T follicular helper cell (primary cell): ENCODE measurements at places on chromosomes 13 and 19.

GRCh38 chr19:778910-779653, 18.2 kb upstream of the PTBP1 start:
- no peak for DNase-seq

GRCh38 chr19:11025006-11025405, 64.2 kb downstream of the SMARCA4 start:
- DNase-seq = no peak

DNA sequence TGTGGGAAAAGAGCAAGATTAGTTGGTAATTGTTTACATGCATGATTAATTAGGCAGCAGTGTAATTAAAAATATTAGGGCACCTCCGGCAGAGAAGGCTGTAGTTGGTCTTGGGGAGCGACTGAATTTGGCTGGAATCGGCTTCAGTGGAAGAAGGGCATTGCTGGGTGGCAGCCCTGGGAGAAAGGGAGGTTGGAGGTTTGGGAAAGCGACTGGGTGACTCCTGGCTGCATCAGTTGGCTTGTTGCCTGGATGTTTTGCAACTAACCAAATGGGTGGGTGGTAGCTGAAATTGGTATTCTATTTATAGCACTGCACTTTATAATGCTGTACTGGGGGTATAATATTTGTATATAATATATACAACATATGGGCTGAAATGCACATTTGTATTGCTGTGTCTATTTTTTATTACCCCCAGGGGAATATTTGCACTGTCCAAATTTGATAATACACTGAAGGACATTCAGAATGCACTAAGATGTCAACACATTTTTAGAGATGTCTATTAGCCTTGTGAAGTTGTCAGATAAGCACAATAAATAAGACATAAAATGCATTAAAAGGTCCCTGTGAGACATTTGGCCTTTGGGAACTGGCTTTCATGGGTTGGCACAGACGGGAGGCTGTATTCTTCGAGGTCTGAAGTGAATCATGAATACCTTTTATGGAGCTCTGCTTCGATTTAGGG, 1.7 kb downstream of the B3GLCT start:
- DNase-seq = no peak

DNA sequence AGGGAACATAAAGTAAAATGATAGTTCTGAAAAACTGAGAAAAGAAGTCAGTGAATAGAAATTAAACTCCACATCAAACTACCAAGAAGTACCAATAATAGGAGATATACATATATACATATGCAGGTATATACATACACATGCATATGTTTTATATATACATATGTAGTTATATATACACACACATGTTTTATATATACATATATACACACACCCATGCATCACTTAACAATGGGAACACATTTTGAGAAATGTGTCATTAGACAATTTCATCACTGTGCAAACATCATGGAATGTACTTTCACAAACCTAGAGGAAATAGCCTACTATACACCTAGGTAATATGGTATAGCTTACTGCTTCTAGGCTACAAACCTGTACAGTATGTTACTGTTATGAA, 626.8 kb upstream of the PCDH9 start:
- DNase-seq = no peak

- no peak for DNase-seq
These were observed 13.5 kb downstream of the NOTCH3 start for GRCh38 chr19:15187026-15188007.

DNA sequence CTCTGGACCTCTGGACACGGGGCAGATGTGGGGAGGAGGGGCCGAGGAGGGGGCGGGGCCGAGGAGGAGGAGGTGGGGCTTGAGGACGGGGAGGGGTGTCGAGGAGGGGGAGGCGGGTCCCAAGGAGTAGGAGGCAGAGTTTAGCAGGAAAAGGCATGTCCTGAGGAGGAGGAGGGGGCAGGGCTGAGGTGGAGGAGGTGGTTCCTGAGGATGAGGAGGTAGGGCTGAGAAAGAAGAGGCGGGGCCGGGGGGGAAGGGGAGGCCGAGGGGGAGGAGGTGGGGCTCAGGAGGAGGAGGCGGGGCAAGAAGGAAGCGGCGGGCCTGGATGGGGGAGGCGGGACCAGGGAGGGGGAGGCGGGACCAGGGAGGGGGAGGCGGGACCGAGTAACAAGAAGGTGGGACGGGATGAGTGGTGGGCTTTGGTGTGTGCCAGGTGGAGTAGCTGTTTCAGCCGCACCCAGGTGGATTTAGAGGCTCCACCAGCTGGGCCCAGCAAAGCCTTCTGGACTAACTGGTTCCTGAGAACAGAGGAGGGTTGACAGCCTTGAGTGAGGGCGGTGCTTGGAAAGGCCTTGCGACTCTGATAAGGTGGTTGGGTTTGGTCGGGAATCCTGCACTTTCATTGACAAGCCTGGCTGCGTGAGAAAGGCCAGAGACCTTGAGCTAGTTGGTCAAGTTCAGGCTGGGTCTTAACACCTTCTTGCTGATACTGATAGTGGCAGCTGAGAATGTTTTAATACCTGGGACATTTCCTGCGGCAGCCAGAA, 7.7 kb downstream of the TECR start:
- DNase-seq = no peak

DNA sequence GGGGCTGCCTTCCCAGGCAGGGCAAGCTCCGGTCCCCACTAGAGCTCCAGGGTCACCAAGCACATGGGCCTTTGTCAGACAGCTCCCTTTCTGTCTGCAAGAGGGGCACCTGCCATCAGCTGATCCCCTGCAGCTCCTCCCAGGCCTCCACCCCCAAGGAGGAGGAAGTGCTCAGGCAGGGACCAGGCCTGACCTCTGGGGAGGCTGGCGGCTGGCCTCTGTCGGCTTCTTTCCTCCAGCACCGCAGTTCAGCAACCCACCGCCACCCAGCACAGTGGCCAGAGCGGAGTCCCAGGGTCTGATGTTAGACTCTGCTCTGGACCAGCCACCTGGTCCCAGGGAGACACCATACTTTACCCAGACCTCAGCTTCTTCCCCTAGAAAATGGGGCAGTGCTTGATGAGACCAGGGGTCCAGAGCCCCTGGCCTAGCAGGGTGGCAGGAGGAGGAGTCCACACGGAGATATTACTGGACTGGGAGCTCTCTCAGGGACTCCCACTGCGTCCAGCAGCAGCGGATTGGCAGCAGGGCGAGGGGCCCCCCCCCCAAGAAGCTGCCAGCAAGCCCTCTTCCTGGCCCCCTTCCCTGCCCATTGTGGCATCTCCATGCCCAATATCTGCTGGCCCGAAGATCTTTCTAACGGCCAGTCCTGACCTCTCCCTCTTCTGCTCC, 24.1 kb downstream of the NKPD1 start:
- no peak for DNase-seq

DNA sequence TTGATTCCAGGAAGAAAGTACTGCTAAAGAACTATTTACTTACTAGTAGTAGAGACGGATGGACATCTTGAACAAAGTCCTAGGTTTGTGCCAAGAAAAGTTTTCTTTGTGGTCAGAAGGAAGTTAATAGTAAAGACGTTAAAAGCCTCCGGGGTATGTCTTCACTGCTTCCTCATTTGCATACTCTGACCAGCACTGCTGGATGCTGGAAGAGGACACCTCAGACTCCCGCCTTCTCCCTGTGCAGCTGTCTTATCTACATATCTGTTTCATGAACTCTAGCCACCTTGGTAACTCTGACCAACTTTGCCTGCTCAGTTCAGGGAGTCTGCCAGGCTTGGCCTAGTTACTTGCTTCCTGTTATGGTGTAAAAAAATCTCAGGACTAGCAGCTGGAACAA, 1109.1 kb upstream of the MIR17HG start:
- DNase-seq = no peak

GRCh38 chr13:42495255-42495654, 78.7 kb upstream of the TNFSF11 start:
- DNase-seq = no peak

GRCh38 chr13:23427342-23427843, 6.1 kb downstream of the SACS start:
- no peak for DNase-seq

GRCh38 chr13:114243971-114244370, 9.3 kb downstream of the CDC16 start:
- no peak for DNase-seq

- no peak for DNase-seq
These were observed 17.1 kb upstream of the LATS2 start for GRCh38 chr13:21078501-21078900.

DNA sequence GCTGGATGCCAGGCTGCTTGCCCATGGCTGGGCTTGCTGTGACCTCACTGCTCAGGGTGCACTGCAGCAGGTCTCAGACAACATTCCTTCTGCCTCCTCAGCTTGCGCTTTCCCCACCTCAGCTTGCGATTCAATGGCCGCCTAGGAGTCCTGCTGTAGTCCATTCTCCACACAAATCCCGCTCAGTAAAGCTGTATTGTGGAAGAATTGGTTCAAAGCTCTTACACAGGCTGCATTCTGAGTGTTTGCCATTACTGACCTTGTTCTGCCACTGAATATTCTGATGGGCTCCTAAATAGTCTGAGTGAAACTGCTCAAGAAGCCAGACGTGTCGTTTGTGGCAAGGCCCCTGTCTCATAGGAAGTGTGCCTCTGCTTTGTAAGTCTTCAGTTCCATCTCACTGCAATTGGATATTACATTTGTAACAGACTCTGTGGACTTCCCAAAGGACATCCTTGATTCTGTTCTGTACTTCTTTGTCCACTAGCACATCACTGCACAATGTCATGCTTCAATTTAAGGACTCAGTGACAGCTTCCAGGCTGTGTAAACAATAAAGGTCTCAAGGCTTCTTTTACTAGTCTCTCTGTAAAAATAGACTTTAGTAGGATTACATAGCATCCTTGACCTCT, 49.8 kb downstream of the KATNAL1 start:
- DNase-seq = no peak

- DNase-seq = no peak
These were observed 2.1 kb downstream of the SEMA6B start for GRCh38 chr19:4557144-4557970.

DNA sequence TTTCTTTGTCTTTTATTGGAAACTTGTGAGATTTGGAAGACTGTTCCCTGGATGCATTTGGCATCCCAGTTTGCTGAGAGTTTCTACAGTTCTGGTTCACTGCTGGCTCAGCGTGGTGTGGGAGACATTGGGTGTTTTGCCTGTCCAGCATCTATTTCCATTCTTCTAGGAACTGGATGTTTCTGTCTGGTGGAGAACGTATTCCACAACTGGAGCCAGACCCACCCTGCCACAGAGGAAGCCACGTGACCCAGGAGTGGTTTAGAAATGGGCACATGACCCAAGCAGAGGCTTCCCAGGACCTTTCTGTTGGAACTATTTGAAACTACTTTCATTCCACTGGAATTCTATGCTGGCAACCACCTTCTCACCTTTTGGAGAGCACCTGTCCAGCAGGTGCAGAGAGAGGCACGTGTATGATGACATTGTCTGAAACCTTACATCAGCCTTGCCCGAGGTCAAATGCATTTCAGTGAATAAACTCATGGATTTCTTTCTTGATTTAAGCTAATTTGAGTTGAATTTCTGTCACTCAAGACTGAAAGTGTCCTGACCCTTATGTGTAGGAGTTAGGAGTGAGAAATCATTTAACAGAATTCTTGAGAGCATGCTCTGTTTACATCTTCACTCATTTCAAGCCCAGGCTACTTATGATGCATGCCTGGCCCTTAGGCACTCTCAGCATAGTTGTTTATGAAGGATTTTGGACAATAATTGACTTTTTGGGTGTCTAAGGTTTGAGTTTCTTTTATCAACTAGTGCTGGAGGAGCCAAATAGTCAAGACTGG, 121.8 kb downstream of the AKAP11 start:
- no peak for DNase-seq

- no peak for DNase-seq
These were observed 29.5 kb downstream of the STK24 start for GRCh38 chr13:98547455-98547854.

- DNase-seq = no peak
These were observed 3.2 kb downstream of the PDS5B start for GRCh38 chr13:32589471-32589870.

DNA sequence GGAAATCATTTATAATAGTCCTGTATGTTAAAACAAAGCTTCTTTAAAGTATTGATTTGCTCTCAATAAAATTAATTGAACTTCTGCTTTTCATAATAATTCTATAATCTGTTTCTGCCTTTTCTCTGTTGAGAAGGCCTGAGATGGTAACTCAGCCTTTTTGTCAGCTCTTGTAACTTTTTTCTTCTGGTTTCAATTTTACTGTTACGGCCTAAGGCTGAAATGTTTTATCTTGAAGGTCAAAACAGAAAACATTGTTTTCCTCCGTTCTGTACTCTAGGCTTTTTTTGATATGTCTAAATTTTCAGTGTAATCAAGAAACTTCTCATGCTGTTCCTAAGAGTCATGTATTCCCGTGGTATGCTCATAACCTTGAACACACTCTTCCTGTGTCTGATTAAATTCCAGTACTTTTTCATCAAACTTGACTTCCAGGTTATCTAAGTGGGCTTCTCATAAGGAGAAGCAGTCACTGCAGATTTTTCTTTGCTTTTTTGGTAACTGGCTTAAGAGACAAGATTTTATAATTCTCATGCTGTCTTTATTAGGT, 7.6 kb upstream of the NAXD start:
- no peak for DNase-seq

- peak; percentile 75 for DNase-seq
These were observed 14.0 kb upstream of the ATP8B3 start for GRCh38 chr19:1825909-1826556.

DNA sequence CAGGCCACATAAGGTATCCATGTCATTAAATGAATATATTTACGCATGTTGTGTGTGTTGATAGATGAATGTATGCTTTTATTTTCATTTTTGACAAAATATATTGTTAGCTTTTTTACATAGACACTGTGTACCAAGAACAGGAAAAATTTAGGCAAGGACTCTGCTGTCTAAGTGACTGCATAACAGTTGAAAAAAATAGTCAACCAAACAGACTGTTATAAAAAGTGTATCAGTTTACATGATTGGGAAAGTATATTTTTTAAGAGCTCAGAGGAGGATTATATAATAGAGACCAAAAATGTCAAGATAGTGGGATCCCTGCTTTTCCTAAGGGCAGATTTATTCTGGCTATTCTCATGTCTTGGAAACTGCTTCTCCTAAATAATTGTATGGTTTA, 858.0 kb downstream of the SLITRK1 start:
- no peak for DNase-seq

GRCh38 chr13:113441661-113442060, 11.6 kb downstream of the ADPRHL1 start:
- DNase-seq = no peak

DNA sequence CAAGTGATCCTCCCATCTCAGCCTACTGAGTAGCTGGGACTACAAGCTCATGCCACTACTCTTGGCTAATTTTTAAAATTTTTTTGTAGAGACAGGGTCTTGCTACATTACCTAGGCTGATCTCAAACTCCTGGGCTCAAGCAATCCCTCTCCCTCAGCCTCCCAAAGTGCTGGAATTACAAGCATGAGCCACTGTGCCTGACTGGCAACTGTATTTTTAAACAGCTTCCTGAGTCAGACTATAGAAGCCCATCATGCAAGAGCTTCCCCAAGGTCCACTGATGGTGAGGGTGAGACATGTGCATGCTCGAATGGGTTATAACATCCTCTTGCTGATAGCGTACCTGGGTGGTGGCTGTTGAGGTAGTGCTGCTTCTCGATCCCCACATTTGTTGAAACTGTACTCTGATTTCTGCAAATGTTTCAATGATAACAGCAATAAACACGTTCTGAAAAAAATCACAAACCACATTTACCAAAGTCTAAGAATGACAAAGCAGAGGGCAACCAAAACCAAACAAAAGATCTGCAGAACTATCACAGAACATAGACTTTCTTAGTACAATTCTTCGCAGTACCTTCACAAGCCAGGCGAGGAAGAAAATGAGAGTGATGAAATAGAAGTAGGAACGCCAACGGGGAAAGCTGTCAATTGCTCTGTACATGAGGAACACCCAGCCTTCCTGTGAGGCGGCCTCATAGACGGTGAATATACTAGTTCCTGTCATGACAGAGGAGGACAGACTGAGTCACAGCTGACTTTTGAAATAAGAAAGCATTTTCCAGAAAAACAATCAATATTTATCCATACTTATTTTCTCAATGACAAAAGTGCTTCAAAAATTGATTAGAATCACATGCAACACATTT, 124.4 kb downstream of the NALCN start:
- DNase-seq = no peak
